T-helper 1 cell (primary cell): ENCODE measurements at places on chromosomes 7 and 10.

- DNase-seq = no peak
These were observed 554.3 kb upstream of the MGMT start for GRCh38 chr10:128912568-128913311.

DNA sequence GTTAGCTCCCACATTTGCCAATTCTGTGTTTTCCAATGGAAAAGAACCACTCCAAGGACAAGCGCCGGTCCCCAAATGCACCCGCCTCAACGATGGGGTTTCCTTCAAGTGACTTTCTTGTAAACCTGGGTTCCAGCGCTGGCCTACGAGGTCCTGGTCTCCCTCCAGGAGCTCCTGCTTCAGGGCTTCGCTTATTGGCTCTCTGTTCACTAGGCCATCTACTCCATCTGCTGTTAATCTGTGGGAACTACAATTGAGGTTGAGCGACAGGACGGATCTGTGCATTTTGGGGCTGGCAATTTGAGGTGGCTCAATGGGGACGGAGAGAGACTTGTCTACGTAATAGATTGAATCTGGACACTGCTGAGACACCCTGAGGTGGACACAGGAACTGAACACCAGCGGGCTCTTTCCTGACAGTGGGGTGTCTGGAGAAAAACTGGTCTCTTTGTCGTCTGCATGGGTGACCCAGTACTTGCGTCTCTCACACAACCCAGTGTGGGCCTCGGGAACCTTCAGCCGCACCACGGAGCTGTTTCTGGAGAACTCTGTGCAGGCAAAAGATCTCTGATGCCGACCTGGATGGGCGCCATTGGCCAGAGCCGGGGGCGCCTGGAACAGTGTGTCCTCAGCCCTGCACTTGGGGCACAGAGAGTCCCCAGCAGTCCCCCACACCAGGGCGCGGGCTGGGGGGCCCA lies 115.9 kb upstream of the ADAM12 start:
- no peak for DNase-seq

- DNase-seq = no peak
These were observed 10.4 kb downstream of the PANK1 start for GRCh38 chr10:89634637-89635036.

DNA sequence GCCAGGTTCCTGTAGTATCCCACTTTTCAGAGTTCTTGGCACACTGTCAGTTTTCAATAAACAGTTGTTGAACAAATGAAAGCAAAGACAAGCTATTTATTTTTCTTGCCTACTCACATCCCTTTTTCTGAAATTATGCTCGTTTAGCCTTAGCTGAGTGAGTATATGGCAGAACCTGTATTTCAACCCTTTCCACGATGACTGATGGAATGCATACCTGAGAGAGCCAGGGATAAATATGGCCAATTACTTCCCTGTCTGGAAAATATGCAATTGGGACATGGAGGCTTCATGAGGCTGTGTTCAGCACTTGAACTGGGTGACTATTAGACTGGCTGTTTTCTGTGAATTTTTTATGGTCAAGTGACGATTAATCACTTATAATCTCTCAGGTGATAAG lies 144.5 kb upstream of the POT1 start:
- DNase-seq = no peak

DNA sequence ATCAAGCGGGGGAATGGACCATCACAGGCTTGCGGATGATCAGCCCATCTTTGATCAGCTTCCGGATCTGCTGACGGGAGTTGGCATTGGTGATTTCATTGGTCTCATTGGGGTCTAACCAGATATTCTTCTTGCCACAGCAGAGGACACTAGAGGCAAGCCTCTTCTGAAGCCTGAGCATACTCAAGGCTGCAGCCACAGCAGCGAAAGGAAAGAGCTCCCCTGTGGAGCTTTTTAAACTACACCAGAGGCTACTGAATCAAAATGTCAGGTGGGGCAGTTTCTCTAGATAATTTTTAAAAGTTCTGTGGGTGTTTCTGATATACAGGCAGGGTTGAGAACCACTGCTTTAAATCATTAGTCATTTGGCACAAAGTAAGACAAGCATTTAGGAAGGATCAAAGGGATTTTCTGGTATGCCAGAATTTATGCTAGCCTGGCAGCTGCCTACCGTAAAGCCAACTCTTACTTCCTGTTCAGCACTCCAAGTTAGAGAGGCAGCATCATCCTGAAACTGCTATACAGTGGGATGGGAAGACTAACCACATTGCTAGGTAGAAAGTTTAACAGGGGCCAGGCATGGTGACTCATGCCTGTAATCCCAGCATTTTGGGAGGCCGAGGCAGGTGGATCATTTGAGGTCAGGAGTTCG lies 7.0 kb downstream of the NAPEPLD start:
- no peak for DNase-seq

GRCh38 chr10:10513898-10514297 lies 503.8 kb upstream of the CELF2 start:
- DNase-seq = no peak

- no peak for DNase-seq
These were observed 104.0 kb upstream of the NANOS1 start for GRCh38 chr10:118925404-118926071.

DNA sequence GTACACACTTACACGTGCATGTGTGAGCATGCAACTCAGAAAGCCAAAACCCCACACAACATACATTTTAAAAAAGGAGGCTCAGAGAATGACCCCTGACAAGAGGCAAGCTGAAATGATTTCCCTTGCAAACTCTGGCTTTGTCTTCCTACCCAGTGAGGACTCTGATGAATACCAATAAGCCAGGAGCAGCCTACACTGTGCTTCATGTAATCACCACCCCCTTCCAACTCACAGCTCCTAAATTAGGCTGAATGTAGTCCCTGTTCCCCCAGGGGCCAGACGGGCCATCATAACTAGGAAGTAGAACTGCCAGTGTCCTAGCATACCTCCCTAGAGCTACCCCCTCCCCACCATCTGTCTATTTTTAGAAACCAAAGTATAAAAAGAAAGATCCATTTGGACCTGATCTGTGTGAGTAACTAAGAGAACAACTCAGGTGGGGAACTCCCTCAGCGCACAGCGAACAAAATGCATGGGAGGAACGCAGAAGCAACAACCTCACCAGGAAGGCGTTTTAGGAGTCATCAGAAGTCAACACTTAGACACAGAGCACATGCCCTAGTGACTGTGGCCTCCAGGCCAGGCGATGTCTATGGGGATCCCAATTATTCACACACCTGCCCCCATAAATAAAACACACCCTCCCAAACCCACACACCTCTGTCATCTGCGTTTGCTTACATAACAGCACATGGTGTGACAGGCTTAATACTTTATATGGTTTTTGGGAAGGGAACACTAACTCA lies 1.9 kb downstream of the DGKI start:
- no peak for DNase-seq
